ENCODE measurements at places on chromosomes 2 and 18. TPM values are rescaled to one million over a fixed set of nuclear protein-coding genes. Genes with fewer than 3 reads are reported as not detected.

DNA sequence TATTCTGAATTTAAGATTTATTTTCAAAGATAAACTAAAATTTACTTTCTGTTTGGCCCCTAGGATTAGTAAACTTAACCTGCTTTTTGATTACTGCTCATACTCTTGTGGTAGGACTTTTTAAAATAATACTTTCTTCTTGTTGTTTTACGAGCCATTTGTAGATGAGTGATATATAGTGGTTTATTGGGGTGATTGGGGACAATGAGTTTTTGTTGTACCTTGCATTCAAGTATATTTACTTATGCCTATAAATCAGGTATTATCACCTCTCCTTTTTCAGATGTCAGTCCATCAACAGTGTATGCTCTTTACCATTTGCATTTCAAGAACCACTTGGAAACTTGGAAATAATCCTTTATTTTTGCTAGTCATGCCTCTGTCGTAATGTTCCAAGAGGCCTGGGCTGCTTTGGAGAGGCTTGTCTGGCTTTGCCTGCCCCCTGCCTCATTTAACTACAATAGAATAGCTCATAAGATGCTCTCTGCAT, 131.3 kb downstream of the COMMD1 start:
- DNase-seq, result no peak

GRCh38 chr2:219252900-219253752, at the start of gene TUBA4B:
Gene TUBA4B, plus strand, starts transcription at chr2:219253243. Its CDS starts 165 bp downstream, at chr2:219253408.
- peak; percentile 84 for DNase-seq

GNAL gene
- total RNA-seq, result 16.9 TPM

OXER1 gene
- total RNA-seq, result 2.2 TPM

DNA sequence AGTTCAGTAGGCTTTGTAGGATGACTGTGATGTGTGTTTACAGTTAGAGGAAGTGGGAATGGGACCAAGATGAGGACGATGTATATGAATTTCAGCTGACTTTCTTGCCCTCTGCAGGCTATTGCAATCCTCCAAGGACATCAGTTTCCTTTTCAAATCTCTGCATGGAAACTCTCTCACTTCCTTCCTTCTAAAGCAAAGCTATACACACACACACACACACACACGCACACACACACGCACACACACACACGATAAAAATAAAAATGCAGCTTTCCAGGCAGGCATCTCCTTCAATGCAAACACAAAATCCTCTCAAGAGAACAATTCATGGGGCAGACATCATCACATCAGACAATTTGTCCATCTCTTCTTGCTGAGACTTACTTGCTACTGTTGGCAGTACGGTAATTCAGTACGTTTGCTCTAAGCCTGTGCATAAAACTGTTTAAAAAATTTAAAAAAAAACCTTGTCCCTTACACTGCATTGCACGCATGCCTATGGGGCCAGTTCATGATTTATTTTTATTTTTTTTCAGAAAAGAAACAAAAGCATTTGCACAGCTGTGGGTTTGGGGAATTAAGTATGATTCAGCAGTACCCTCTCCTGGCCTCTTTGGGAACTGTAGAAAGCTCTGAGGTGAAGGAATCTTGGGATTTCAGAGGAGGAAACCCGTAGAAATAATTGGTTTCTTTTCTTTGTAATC, 27.1 kb upstream of the ICOS start:
- no peak for DNase-seq

MC5R gene
- total RNA-seq, result not detected

UGT1A8 gene
- not detected for total RNA-seq

DNA sequence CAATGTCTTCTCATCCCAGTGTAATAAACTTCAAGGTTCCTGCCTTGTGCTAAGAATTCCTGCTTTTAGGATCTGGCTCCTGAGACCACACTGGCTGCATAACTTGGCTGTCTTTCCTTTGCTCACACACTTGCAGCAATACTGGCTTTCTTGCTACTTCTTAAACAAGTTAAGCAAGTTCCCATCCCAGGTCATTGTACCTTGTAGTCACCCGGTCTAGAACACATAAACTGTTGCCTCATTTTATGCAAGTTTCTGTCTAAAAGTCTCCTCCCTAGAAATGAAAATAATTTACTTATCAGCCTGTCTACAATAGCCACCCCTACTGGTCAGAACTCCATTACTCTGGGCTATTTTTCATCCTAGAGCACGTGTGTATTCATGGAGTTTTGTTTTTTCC, 887.9 kb upstream of the FAM98A start:
- no peak for DNase-seq

DNA sequence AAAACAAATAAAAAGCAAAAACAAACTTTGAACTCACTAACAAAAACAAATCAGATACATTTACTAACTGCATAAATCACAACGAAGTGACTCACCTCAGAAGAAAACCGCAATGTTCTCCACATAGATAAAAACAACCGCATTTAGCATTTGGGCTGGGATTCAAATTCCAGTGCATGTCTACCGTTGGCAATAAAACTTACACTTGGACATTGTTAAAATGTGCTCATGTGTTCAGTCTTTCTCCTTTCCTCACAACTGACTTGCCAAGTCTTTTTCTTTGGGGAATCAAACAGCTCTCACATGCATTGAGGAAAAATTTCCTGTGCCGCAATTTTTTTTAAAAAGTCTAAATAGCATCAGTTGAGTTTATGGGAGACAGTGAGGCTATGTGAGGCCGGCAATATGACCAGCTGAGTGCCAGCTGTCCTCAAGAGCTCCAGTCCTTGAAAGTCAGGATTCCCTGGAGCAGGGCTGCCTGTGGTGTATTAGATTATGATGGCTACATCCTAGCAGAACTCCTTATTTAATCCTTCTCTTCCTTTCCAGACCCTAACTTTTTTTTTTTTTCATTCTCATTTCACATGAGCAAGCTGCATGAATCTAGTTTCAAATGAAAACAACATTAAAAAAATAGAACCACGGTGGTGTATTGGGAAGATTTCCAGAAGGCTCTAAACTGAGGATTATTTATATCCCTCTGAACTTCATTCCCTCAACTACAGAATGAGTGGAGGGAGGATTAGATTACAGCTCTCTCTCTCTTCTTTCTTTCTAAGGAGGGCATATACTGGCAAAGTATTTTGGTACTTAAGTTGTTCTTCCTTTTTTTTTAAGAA, 70.2 kb upstream of the MEIS1 start:
- DNase-seq, result no peak

DNA sequence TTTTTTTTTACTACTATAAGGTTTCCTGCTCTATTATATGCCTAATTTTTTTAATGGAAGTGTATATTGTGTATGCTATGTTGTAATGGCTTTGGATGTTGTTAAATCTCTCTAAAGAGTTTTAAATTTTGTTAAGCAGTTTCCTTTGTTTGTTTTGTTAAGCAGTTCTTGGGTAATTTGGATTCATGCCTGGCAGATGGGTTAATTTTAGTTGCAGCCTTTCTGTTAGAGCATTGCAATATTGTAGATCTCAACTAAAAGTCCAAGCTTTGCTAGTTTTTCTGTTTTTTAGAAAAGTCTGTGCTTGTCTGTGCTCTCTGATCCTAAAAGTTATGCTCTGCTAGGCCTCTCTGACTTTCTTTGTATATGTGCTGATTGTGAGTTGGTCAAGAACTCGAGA, 1229.0 kb upstream of the NRXN1 start:
- DNase-seq, result no peak
